ENCODE measurements at places on chromosomes 11 and 22. TPM values are rescaled to one million over a fixed set of nuclear protein-coding genes. Genes with fewer than 3 reads are reported as not detected.

The DEUP1 gene
- total RNA-seq: not detected

The MMP1 gene
- not detected for total RNA-seq

The ENTHD1 gene
- 1.5 TPM for total RNA-seq

The ANGPTL5 gene
- total RNA-seq: not detected

The PKDREJ gene
- total RNA-seq: 0.04 TPM

The RBFOX2 gene
- total RNA-seq: 2.2 TPM

The HIC2 gene
- total RNA-seq: 6.8 TPM

The MPEG1 gene
- total RNA-seq: not detected

The ME3 gene
- total RNA-seq: 16.2 TPM

The SLC22A25 gene
- total RNA-seq: not detected

The CALCA gene
- not detected for total RNA-seq

The ART5 gene
- not detected for total RNA-seq

The EFEMP2 gene
- total RNA-seq: 41.8 TPM

The SMTNL1 gene
- total RNA-seq: not detected

The OR51T1 gene
- not detected for total RNA-seq

The APOA4 gene
- total RNA-seq: not detected

The DGCR6L gene
- total RNA-seq: 8.6 TPM

The IGLL1 gene
- not detected for total RNA-seq

The OR5F1 gene
- total RNA-seq: not detected

The OR51I1 gene
- not detected for total RNA-seq

The CHRM1 gene
- total RNA-seq: not detected

The RIMBP3C gene
- 0.33 TPM for total RNA-seq

The CBX6 gene
- total RNA-seq: 92.6 TPM

The ZC3H12C gene
- 0.54 TPM for total RNA-seq

The BCO2 gene
- 5.3 TPM for total RNA-seq

The MMP13 gene
- total RNA-seq: 0.51 TPM

The FLRT1 gene
- total RNA-seq: not detected

The MMP7 gene
- not detected for total RNA-seq

The POTEH gene
- not detected for total RNA-seq

The MRGPRF gene
- not detected for total RNA-seq

The KIRREL3 gene
- not detected for total RNA-seq

The DNAJB7 gene
- total RNA-seq: not detected

The OR8G5 gene
- not detected for total RNA-seq

The KCNK4 gene
- total RNA-seq: 0.46 TPM

The GGT1 gene
- total RNA-seq: 31.3 TPM

The CECR2 gene
- total RNA-seq: not detected

The THYN1 gene
- total RNA-seq: 81.4 TPM

The FAM227A gene
- 1.2 TPM for total RNA-seq

The IGSF9B gene
- 119 TPM for total RNA-seq

The SLC5A12 gene
- not detected for total RNA-seq

The MACROD1 gene
- total RNA-seq: 11.0 TPM

The YPEL4 gene
- total RNA-seq: 1.4 TPM

The CAPN5 gene
- 2.5 TPM for total RNA-seq

The FXYD2 gene
- 4.8 TPM for total RNA-seq

The SSH3 gene
- 16.5 TPM for total RNA-seq

The OR51B2 gene
- total RNA-seq: not detected

The CARD10 gene
- 0.51 TPM for total RNA-seq

The GLB1L3 gene
- 19.3 TPM for total RNA-seq

The LRRC32 gene
- 0.30 TPM for total RNA-seq

Measured in activated naive CD4-positive, alpha-beta T cell treated with anti-CD3 and anti-CD28 coated beads, Interleukin-2, amount 50 U/mL, for 72 hours (primary cell).